ENCODE measurements at places on chromosomes 11 and 22.

DNA sequence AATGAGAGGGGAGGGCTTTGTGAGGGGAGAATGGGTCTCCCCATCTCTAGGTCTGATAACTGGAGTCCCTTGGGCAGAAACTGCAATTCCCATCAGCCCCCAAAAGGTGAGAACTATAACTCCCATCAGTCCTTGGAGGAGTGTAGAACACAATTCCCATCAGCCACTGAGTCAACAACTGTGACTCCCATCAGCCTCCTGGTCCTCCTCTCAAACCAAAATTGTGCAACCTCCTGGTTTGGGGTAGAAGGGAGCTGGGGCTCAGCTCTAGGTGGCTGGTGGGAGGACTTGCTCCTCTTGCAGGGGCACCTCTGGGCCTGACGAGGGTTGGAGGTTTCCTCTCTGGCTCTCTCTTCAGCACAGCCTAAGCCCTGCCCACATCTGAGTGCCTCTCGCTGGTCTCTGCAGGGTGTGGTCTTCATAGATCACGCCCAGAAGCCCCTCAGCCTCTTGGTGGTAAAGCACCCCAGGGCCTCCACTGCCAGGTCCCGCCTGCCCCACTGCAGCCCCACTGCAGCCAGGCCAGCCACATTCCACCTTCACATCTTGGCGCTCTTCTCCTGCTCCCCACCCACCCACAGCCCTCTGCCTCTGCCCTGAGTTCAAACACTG lies 18.5 kb downstream of the SLC22A12 start:
- no peak for DNase-seq

GRCh38 chr11:36023922-36024321 lies 80.1 kb downstream of the LDLRAD3 start:
- no peak for DNase-seq

DNA sequence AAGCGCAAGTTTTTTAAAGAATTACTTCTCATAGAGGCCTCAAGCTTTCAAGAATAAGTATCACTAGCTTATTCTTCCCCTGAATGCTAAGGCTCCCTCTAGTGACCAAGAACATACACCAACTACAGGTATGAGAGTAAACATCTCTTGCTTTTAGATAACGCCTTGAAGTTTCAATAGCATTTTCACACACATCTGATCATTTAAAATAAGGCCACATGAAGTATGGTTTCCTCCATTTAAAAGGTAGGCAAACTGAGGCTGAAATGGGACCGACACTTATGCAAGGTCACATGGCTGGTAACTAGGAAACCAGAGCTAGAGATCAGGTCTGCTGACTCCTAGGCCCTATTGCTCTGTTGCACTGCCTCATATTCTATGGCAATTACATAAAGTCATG lies 66.5 kb downstream of the CCDC34 start:
- DNase-seq, result peak; percentile 19

DNA sequence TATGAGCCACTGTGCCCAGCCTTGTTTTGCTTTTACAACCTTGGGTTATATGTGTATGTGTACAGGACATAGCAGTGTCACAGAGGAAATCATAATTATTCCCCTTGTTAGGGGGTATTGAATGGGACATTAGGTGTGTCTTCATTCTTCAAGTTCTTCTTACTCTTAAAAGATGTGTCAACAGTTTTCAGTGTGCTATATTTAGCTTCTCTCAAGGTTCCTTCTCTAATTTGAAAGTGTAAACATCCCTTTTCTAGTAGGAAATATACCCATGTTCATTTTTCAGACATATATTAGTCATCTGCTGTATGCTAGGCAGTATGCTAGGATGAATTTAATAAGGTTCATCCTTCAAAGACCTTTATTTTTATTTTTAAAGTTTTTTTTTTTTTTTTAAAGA lies 17.1 kb downstream of the PCF11 start:
- no peak for DNase-seq

GRCh38 chr11:75547617-75548058 lies 14.4 kb upstream of the SERPINH1 start:
- peak; percentile 57 for DNase-seq

GRCh38 chr11:68574308-68574707 lies 110.0 kb upstream of the GAL start:
- no peak for DNase-seq

GRCh38 chr11:924406-925157 lies 1.1 kb upstream of the AP2A2 start:
- DNase-seq, result no peak

DNA sequence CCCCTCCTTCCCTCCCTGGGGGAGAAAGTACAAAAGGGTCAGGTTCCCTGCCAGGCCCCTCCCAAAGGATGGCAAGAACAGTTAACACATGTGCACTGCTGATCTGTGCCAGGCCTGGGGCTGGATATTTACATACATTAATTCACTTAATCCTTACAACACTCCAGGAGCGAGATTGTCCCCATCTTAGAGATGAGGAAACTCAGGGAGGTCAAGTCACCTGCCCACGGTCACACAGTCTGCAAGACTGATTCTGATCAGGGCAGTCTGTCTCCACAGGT lies 36.5 kb downstream of the NECTIN1 start:
- no peak for DNase-seq

DNA sequence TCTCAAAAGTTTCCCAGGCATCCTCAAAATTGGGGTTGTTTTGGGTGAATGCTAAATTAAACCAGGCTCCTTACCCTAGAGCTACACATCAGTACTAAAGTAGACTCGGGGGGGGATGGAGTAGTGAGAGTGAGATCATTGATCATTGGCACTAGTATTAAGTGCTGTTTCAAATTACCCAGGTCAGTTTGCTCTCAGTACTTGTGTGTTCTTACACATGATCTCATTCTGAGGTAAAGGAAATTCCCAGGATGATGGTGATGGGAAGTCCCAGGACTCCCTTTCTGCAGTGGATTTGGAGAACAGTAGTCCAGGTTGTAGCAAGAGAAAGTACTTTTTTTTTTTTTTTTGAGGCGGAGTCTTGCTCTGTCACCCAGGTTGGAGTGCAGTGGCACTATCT lies 12.5 kb downstream of the RBM4 start:
- DNase-seq, result no peak

DNA sequence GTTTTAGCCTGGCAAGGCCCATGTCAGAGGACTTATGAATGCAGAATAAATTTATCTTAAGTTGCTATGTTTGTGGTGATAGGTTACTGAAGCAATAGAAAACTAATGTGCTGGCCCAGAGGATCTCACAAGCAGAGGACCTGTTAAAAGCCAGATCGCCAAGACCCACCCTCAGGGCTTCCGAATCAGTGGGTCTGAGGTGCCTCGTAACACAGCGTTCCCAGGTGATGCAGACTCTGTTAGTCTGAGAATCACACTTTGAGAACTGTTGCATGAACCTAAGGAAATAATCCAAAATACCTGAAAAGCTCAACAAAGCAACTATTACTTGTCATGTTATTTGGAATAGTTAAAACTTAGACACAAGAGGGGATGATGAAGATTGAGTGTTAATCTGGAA lies 6.7 kb upstream of the SCARF2 start:
- DNase-seq, result no peak

- peak; percentile 3 for DNase-seq
These were observed 9.0 kb downstream of the PRRG4 start for GRCh38 chr11:32838505-32839274.

DNA sequence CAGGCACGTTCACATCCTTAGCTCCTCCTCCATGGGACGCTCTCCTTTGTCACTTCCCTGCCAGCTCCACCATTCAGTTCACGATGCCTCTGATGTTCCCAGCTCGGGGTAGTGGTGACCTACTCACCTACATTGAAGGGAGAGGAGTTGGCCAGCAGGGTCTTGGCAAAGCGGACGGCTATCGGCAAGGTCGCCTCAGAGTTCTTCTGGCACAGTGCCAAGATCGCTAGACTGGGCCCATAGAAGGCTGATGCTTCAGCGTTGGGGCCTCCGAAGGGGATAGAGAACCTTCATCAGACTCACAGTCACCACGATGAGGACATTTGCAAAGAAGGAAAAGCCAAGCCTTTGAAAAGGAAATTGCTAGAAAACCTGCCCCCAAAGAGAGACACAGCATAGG lies 3.0 kb downstream of the CBLIF start:
- no peak for DNase-seq

- DNase-seq, result no peak
These were observed 83.9 kb downstream of the ETS1 start for GRCh38 chr11:128503245-128503991.

DNA sequence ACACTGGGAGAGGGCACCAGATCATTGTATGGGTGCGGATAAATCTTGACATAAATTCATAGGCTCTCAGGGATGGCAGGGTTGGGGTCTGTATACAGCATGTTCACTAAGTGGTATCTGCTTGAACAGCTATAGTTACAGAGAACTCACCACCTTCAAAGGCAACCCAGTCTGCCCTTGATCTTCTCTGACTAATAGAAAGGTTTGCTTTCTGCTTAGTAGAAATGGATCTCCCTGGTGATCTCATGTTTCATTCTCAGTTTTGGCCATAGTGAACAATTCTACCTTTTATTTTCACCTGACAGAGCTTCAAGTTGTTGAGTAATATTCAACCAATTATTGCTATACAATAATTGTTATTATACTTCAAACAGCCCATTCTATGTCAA lies 32.4 kb downstream of the CNTF start:
- DNase-seq, result no peak

GRCh38 chr11:117874910-117875381 lies 1.5 kb downstream of the FXYD6 start:
- peak; percentile 70 for DNase-seq

DNA sequence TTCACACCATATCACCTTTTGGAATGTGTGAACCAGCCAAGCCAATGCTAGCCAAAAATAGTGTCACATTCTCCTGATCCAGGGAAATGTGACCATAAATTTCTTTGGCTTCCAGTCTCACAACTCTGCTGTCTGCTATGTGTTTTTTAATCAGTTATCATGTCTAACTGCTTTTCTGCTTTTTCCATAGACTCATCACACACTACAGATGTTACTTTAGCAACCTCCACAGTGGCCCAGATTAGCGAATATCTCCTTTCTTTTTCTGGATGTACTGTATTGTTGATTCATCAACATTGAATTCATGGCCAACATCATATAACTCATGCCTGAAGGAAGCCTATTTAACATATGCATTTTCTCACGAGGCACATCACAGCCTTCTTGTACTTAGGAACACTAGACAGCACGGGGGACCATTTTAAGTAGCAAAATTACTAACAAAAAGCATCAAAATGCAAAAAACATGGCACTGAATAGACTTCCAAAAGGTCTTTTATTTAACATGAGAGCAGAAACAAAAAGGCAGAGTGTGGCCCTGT lies 73.1 kb upstream of the POU2AF2 start:
- no peak for DNase-seq

GRCh38 chr11:118956847-118957469 lies 860 bp downstream of the UPK2 start:
- no peak for DNase-seq

GRCh38 chr11:45076761-45077160 lies 69.7 kb upstream of the PRDM11 start:
- DNase-seq, result no peak

GRCh38 chr11:67664696-67665540 lies 9.5 kb downstream of the ALDH3B2 start:
- no peak for DNase-seq

DNA sequence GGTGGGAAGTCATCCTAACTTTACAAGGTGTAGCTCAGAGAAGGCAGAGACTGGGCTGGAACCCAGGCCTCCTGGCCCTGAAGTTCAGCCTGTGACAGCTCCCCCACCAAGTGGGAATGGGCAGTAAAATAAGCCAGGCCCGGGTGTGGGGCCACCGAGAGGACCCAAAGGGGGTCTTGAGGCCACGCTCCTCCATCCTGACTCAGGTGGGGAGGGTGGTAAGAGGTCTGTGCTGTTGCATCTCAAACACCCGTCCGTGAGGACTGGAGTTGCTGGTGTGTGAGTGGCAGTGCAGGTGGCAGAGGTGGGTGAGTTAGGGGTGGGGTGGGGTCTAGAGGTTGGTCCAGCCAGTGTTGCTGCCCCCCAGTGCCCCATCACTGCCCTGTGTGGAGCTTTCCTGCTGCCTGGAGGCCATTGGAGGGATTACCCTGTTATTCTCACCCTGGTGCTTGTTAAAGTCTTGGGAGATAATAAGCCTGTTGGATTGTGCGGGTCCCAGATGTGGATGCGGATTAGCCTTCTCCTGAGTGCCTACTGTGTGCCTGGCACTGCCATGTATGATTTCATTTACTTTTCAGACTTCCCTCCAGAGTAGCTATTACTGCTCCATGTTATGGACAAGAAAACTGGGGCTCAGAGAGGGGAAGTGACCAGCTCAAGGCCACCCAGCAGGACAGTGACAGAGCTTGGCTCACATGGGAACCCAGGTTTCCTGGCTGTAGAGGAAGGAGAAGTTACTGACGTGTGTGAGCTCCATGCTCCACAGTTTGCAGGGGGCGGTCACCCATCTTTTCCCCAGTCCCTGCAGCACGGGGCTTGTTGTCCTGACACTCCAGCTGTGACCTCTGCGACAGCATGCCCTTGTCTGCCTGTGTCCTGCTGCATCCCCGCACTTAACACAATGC lies 12.9 kb downstream of the SERPINH1 start:
- no peak for DNase-seq

DNA sequence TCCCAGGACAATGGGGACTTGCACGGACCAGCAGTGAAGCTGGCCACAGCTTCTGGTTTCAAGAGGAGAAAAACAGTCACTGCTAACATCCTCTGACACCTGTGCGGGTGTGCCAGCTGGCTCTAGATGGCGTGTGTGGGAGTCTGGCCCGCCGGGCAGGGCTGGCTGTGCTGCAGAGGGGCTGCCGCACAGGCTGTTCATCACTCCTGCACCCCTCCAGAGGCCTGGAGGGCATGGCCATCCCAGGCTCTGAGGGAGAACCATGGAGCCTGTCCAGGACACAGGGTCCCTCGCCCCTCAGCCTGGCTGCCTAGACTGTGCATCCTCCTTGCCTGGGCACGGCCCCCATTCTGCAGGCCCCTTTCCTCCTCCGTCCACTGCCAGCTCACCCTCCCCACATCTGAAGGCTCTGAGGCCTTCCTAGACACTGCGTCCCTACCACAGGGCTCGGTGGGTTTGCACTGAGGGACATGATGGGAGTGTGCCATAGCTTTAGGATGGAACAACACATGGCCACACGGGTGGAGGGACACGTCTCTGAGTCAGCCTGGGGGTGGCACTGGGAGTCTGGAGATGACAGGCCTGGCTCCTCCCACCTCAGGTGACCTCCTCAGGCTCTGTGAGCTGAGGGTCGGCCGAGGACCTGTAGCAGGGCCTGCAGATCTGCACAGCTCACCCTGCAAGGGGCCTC lies 42.1 kb upstream of the GNB1L start:
- no peak for DNase-seq
